ENCODE measurements at places on chromosomes 7 and 10.

DNA sequence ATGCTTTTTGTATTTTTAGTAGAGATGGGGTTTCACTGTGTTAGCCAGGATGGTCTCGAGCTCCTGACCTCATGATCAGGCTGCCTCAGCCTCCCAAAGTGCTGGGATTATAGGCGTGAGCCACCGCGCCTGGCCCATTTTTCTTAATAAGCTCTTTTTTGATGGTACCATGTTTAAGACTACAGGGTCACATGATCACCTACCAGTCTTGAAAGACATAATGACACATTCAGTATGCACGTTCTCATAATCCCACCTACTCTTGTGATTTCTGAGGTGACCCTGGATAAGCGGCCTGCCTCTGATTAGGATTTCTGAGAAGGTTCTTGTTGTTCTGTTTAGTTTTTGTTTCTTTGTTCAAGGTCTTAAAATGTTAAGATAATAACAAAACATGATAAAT lies 43.7 kb upstream of the PLXNA4 start:
- DNase-seq, result no peak

- DNase-seq, result no peak
Observed at GRCh38 chr7:50663396-50664102, 98.3 kb upstream of the DDC start.

DNA sequence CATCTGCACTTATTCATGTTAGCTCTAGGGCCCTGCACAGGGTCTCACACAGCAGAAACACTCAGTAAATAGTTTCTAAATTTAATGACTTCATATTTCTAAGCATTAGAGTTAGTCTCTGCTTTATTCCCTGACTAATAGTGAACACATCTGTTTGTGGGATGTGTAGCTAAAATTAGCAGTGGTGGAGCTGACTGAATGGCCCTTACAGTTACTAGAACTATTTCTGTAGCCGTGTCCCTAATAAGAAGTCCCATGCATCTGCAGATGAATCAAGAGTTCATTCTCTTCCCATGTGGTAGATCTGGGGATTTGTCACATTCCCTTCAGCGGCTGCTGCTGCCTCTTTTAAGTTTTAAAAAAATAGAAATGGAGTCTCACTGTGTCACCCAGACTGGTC lies 11.7 kb downstream of the MAP3K8 start:
- DNase-seq, result no peak

- DNase-seq, result peak; percentile 71
Observed at GRCh38 chr7:87797798-87798403, 78.3 kb downstream of the SLC25A40 start.

DNA sequence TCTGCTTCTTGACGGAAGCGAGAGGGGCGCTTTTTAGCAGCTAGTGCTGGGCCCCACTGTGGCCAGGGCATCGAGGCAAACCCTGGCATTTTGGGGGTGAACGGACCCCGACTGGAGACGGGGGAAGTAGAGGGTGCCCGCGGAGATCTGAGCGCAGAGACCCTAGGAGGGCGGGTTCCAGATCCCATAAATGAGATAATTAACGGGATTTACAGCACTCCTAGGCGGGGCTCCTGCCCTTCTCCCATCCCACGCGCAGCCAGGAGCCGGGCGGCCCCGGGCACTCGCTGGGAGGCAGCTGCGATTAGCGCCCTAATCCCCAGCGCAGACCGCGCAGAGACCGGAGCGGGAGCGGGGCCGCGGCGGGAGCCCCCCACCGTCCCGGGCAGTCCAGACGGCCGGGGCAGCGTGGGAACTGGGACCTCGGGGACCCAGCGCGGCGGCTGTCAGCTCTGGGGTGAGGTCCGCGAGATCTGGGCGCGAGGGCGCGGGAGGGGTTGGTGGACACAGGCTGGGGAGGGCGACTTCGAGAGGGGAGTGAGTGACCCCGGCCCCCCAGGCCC lies 735 bp downstream of the JCAD start:
- peak; percentile 80 for DNase-seq

- no peak for DNase-seq
Observed at GRCh38 chr7:47000561-47000960, 581.4 kb downstream of the TNS3 start.

DNA sequence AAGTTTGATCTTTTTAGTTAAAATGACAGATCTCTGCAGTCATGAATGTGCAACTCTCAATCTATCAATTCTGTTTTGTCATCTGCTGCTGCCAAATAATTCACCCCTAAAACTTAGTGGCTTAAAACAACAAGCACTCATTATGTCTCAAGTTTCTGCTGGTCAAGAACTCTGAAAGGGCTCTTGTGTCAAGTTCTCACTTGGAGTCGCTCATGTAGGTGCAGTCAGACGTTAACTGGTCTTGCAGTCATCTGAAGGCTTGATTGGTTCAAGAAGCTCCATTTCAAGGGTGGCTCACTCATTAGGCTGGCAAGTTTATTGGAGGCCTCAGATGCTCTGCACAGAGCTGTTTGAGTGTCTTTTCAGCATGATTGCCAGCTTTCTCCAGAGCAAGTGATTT lies 28.5 kb upstream of the LRRC72 start:
- no peak for DNase-seq

DNA sequence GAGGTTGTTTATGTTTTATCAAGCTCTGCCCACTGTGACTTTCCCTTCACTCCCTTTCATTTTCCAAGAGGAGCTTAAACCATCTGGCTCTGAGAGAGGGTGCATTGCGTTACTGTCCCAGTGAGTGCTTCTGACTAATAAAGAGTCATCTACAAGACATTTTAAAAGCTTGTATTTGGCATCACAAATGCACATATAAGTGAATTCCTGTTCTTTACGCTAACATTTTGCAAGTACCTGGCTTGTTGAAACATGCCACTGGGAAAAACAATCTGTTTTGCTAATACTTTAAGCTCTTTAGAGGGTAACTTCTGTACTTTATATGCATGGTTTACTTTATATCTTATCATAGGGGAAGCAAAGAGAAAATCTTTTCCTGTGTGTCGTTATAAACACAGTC lies 534.6 kb upstream of the POM121L12 start:
- DNase-seq, result no peak

DNA sequence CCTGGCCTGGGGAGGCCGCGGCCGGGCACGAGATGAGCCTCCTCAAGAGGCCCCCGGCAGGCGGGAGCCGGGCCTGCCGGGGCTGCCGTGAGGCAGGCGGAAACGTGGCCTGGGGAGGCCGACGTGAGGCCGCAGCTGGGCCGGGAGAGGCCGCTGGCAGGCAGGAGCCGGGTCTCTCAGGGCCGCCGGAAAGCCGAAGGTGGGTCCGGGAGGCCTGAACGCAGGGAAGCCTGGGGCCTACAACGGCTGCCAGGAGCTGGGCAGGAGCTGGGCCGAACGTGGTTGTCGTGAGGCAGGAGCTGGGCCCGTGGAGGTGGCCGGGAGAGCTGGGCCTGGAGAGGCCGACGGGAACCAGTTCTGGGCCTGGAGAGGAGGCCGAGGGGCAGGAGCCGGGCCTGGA lies 171.9 kb downstream of the TPST1 start:
- no peak for DNase-seq

- no peak for DNase-seq
Observed at GRCh38 chr10:68095153-68095552, 14.1 kb upstream of the MYPN start.

DNA sequence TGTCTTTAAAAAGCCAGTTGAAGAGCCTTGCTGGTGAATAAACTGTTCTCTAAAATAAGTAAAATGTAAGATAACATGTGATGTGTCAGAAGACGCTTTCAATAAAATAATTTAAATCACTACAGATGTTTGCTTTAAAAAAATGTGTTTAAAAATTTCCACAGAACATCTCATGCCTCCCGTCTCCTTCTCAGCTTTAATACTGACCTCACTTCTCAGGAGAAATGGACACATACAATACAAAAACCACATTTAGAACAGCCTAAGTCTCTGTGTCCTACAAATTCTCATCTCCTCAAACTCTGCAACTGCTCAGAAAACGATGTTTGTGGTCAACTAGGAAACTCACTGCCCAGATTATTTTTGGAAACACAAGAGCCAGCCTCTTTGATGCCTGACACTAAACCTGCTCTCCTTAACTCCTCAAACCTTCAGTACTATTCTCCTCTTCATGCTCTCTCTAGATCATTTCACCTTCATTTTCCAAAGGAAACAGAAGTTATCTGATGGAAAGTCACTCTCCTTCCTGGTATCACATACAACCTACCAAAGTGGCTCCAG lies 120.3 kb downstream of the ZNF438 start:
- DNase-seq, result no peak

DNA sequence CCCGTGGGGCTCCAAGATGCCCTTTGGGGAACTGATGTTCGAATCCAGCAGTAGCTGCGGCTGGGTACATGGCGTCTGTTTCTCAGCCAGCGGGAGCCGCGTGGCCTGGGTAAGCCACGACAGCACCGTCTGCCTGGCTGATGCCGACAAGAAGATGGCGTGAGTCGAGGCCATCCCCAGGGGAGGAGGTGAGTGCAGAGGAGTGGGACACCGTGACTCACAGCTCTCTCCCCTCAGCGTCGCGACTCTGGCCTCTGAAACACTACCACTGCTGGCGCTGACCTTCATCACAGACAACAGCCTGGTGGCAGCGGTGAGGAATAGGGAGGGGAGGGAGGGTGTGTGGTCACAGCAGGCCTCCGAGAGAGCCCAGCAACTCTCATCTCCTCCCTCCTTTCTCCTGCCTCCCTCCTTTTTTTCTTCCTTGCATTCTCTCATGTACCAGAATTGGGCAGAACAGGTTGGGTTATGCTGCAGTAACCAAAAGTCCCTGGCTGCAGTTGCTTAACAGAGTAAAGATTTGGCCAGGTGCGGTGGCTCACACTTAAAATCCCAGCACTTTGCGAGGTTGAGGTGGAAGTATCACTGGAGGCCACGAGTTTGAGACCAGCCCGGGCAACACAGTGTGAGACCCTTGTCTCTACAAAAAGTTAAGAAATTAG lies 16.5 kb downstream of the ARPC1B start:
- no peak for DNase-seq

DNA sequence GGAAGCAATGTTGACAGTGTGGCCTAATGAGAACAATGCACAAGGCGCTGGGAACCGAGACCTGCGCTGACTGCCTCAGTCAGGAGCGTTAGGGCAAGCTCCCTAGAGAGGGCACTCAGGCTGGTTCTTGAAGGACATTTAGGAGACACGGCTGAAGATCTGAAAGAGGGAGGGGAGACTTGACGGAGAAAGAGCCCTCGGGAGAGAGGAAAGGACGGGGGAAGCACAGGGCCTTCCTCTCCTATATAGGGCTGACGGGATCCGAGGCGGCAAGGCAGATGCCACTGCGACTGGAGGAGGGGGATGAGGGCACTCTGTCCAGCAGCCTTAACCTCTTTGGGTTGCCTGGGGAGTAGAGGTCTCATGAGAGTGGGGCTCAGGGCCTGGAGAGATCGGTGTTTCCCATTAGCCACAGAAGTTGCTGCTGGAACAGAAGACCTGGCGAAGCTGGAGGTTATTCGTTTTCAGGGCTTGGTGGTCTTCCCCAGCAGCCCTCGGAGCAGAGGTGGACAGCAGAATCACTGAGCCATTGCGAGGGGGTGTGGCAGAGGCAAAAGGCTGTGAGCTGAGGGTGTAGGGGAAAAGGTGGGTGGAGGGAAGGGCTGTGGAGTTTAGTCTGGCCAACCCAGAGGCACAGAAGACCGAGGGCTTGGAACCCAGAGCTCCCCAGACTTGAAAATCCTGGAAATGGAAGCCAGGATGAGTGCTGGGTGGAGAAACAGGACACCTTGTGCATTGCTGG lies 36.0 kb downstream of the CLEC2L start:
- no peak for DNase-seq

- no peak for DNase-seq
Observed at GRCh38 chr7:98777051-98777450, 92.8 kb downstream of the TMEM130 start.

All from neural progenitor cell (in vitro differentiated cells).